Left lung (tissue), 14 donors: ENCODE measurements at places on chromosomes 3 and 15.

DNA sequence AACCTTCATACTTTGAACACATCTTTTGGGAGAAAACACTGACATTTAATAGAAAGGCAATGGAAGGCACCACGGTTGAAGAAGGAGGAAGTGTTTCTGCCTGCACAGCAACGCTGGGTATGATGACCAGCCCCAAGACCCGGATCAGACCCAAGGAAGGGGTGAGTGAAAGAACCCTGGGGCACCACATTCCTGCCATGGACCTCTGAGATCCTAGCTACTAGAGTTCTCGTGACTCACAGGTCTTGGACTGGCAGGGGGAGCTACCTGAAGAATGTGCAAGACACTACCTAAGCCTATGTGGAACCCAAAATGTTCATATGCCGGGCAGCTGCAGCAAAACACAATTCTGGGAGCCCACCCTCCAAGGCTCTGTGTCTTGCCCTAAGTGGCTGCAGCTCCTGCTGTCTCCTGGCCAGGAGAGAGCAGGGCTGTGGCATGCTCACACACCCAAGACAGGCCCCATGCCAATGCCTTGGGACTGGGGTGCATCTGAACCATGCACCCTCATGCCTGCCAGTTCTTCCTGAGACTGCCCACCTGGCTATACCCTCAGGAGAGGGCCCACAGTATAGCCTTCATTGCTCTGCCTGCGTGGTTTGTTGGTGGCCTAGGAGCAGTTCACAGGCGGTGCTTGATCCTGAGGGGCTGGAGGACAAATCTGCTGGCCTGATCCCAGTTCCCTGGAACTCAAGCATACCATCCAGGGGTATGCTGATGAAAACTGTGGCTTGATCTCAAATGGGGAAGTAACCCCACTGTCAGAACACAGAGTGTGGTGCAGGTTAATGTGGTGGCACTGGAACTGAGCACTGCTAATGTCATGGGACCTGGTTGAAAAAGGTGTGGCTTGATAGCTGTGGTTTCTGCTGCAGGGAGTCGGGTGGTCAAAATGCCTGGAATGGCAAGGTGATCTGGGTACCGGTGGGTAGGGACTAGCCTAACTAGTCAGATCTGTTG lies 353.3 kb upstream of the ARHGEF26 start:
- no peak for DNase-seq
- no peak overlapping the region for H3K27ac ChIP-seq
- H3K4me1 ChIP-seq, result no peaks in the 10 kb centered on the region
- no peaks in the 10 kb centered on the region for H3K36me3 ChIP-seq

- H3K4me3 ChIP-seq, result no peak overlapping the region
- no peaks in the 10 kb centered on the region for H3K27me3 ChIP-seq
- peaks cover 22% of the 10 kb centered on the region for H3K4me1 ChIP-seq
- H3K27ac ChIP-seq, result no peak overlapping the region
- no peak for DNase-seq
Observed at GRCh38 chr3:171880101-171880870, 37.1 kb downstream of the TMEM212 start.

GRCh38 chr3:172132159-172132586 lies 92.8 kb downstream of the FNDC3B start:
- H3K27ac ChIP-seq, result peak overlapping the region; percentile 98
- DNase-seq, result no peak
- no peaks in the 10 kb centered on the region for H3K27me3 ChIP-seq
- H3K36me3 ChIP-seq, result no peaks in the 10 kb centered on the region
- no peak overlapping the region for H3K4me3 ChIP-seq
- peaks cover 99% of the 10 kb centered on the region for H3K4me1 ChIP-seq

- no peaks in the 10 kb centered on the region for H3K27me3 ChIP-seq
- H3K27ac ChIP-seq, result no peak overlapping the region
- no peak for DNase-seq
- H3K4me3 ChIP-seq, result no peak overlapping the region
Observed at GRCh38 chr3:72682936-72683452, 165.3 kb downstream of the SHQ1 start.

GRCh38 chr3:77081240-77081661 lies 41.4 kb downstream of the ROBO2 start:
- H3K27me3 ChIP-seq, result no peaks in the 10 kb centered on the region
- peak; percentile 54 for DNase-seq
- no peak overlapping the region for H3K27ac ChIP-seq
- H3K4me3 ChIP-seq, result no peak overlapping the region
- no peaks in the 10 kb centered on the region for H3K36me3 ChIP-seq

- H3K27me3 ChIP-seq, result no peaks in the 10 kb centered on the region
- no peak overlapping the region for H3K4me3 ChIP-seq
- no peaks in the 10 kb centered on the region for H3K36me3 ChIP-seq
- H3K4me1 ChIP-seq, result no peaks in the 10 kb centered on the region
Observed at GRCh38 chr15:27176785-27177406, 205.9 kb downstream of the GABRG3 start.

GRCh38 chr3:156161172-156161571 lies 40.8 kb downstream of the KCNAB1 start:
- no peak for DNase-seq
- H3K27me3 ChIP-seq, result no peaks in the 10 kb centered on the region
- no peak overlapping the region for H3K4me3 ChIP-seq

DNA sequence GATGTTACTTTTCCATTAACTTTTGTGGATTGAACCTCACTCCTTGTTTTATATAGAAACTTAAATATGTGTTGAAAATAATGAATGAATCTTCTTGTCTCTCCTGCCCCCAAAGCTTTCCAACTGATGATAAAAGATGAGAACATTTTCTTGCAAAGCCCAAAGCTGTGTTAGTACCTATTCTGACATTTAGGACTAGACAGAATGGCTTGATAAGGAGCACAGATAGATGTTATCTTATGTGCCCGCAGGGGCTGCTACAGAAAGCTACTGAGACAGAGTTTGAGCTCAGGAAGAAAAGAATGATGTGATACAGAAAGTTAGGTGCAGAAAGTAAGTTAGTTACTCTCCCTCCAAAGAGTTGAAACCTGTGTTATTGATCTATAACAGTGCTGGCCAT lies 109.4 kb upstream of the ATP11B start:
- no peak overlapping the region for H3K27ac ChIP-seq
- H3K4me1 ChIP-seq, result no peaks in the 10 kb centered on the region
- no peak overlapping the region for H3K4me3 ChIP-seq
- peaks cover 68% of the 10 kb centered on the region for H3K27me3 ChIP-seq

GRCh38 chr15:82995938-82996337 lies 9.9 kb downstream of the RAMAC start:
- H3K27me3 ChIP-seq, result no peaks in the 10 kb centered on the region
- no peak for DNase-seq
- no peak overlapping the region for H3K4me3 ChIP-seq
- no peak overlapping the region for H3K27ac ChIP-seq
- no peaks in the 10 kb centered on the region for H3K4me1 ChIP-seq
- no peaks in the 10 kb centered on the region for H3K36me3 ChIP-seq

DNA sequence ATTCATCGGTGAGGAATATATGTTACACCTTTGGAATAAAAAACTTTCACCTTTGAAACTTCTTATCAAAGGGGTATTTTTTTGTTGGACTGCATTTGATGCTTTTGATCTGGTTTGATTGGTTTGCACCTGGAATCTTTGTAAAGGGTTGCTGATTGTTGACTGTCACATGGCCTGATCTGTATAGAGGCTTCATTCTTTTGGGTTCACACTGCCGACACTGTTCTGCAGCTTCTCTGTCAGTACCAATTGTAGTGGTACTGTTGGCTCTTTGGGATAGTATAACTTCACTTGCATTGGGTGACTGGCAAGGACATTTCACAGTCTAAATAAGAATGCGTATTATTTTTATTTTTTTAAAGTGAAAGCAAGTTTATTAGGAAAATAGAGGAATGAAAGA lies 155.7 kb downstream of the DOCK3 start:
- no peaks in the 10 kb centered on the region for H3K27me3 ChIP-seq
- no peaks in the 10 kb centered on the region for H3K4me1 ChIP-seq
- DNase-seq, result no peak

- no peaks in the 10 kb centered on the region for H3K36me3 ChIP-seq
- H3K27me3 ChIP-seq, result no peaks in the 10 kb centered on the region
- H3K4me3 ChIP-seq, result no peak overlapping the region
- DNase-seq, result no peak
Observed at GRCh38 chr3:109943181-109943580, 605.8 kb upstream of the DPPA4 start.

GRCh38 chr3:118809696-118810498 lies 224.7 kb downstream of the IGSF11 start:
- H3K27ac ChIP-seq, result no peak overlapping the region
- no peak for DNase-seq
- H3K36me3 ChIP-seq, result no peaks in the 10 kb centered on the region
- H3K27me3 ChIP-seq, result no peaks in the 10 kb centered on the region
- H3K4me3 ChIP-seq, result no peak overlapping the region

DNA sequence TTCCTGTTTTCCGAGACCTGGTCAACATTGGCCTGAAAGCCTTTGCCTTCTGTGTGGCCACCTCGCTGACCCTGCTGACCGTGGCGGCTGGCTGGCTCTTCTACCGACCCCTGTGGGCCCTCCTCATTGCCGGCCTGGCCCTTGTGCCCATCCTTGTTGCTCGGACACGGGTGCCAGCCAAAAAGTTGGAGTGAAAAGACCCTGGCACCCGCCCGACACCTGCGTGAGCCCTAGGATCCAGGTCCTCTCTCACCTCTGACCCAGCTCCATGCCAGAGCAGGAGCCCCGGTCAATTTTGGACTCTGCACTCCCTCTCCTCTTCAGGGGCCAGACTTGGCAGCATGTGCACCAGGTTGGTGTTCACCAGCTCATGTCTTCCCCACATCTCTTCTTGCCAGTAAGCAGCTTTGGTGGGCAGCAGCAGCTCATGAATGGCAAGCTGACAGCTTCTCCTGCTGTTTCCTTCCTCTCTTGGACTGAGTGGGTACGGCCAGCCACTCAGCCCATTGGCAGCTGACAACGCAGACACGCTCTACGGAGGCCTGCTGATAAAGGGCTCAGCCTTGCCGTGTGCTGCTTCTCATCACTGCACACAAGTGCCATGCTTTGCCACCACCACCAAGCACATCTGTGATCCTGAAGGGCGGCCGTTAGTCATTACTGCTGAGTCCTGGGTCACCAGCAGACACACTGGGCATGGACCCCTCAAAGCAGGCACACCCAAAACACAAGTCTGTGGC lies 16.9 kb downstream of the TMEM43 start:
- H3K4me3 ChIP-seq, result no peak overlapping the region
- H3K27me3 ChIP-seq, result no peaks in the 10 kb centered on the region
- peaks cover 25% of the 10 kb centered on the region for H3K4me1 ChIP-seq
- no peak for DNase-seq

DNA sequence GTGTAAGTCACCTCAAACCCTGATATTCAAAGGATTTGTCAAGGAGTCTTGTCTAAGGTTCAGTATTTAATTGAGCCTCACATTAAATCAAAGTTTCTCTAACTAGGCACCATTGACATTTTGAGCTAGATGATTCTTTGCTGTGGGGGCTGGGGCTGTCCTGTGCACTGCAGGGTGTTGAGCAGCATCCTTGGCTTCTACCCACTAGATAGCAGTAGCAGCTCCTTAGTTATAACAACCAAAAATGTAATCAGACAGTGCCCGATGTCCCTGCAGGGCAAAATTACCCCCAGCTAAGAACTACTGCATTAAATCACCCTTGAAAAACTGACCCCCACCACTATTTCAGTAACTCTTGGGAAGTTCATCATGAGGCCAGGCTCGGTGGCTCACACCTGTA lies 17.3 kb upstream of the ATP13A3 start:
- H3K27me3 ChIP-seq, result no peaks in the 10 kb centered on the region
- H3K36me3 ChIP-seq, result no peaks in the 10 kb centered on the region
- H3K4me3 ChIP-seq, result no peak overlapping the region
- no peaks in the 10 kb centered on the region for H3K4me1 ChIP-seq
- H3K27ac ChIP-seq, result no peak overlapping the region
- no peak for DNase-seq

DNA sequence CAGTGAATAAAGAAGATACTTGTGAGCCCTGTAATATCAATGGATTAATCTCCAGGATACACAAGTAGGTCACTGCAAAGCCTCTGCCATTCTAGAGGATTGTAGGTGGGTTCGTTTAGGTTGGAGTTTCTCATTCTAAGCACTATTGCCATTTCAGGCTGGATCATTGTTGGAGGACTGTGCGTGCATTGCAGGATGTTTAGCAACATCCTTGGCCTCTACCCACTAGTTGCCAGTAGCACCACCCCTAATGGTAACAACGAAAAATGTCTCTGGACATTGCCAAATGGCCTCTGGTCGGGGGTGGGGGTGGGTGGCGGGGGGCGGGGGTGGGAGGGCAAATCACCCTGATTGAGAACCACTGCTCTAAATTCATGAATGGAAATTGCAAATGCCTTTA lies 4.9 kb upstream of the IFT57 start:
- H3K27me3 ChIP-seq, result no peaks in the 10 kb centered on the region
- no peak for DNase-seq
- H3K36me3 ChIP-seq, result no peaks in the 10 kb centered on the region
- H3K4me1 ChIP-seq, result peaks cover 10% of the 10 kb centered on the region
- no peak overlapping the region for H3K4me3 ChIP-seq
- no peak overlapping the region for H3K27ac ChIP-seq

GRCh38 chr3:126147932-126148683 lies 32.3 kb downstream of the ALDH1L1 start:
- DNase-seq, result no peak
- H3K4me1 ChIP-seq, result no peaks in the 10 kb centered on the region
- H3K27ac ChIP-seq, result no peak overlapping the region
- no peaks in the 10 kb centered on the region for H3K36me3 ChIP-seq
- no peak overlapping the region for H3K4me3 ChIP-seq
